ENCODE measurements at places on chromosomes 4 and X.

DNA sequence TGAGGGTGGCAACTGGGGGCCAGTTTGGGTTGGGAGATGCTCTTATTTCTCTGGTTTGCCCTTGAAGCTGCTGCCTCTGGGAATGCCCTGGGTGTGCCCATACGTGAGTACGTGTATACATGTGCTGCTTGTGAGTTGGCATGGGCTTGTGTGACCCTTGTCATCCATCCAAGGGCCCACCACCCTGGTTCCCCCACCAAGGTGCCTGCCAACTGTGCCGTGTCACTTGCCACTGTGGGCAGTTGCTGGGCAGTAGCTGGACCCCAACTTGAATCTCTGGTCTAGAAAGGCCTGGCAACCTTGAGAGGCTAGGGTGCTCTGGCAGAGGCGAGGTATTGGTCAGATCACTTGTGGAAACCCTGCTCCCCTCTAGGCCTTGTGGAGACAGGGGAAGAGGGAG, 2.4 kb upstream of the HMGB3 start:
- DNase-seq, result no peak

DNA sequence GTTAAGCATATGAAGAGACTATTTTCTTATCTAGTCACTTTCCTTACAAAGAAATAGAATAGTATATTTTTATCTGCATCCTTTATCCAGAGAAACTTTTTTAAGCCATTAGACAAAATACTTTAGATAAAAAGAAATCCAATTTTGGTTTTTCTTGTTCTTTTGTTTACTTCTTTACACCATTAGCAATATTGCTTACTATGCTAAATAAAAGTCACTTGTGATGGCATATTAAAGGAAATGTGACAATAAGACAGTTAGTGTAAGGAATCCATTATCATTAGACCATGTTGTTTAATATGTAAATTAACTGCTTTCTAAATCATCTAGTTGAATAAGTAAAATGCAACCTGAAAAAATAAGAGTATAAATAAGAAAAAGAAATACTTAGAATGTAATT, 2582.7 kb downstream of the ARAP2 start:
- DNase-seq, result no peak

DNA sequence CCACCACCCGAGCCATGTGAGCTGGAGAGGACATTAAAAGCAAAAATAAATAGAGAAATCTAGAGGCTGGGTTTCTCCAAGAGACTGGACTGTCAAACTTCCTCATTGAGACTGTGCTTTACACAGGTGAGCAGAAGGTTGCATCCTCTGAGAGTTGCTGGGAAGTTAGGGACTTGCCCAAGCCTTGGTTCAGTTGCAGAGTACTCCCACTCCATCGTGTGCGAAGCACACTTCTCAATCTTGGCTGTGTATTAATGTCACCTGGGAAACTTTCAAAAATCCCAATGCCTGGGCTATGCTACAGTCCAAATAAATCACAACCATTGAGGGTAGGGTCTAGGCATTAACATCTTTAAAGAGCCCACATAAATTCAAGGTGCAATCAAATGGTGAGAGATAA, 89.2 kb downstream of the ZNF330 start:
- no peak for DNase-seq

DNA sequence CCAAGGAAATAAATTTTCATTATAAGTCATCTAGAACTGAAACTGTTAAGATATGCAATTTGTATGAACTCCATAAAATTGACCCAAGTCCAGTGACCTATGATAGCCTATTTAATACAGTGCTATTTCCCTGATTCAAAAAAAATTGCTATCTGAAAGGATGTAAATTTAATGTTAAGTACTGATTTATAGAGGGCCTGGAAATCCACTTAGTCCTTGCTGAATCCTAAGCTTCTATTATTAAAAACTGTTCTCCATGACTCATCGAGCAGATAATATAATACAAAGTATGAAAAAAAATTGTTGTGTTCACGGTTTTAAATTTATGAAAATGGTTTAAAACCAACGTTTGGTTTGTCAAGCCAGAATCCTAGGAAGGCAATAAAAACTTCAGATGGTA, 704.8 kb upstream of the AADAT start:
- no peak for DNase-seq

DNA sequence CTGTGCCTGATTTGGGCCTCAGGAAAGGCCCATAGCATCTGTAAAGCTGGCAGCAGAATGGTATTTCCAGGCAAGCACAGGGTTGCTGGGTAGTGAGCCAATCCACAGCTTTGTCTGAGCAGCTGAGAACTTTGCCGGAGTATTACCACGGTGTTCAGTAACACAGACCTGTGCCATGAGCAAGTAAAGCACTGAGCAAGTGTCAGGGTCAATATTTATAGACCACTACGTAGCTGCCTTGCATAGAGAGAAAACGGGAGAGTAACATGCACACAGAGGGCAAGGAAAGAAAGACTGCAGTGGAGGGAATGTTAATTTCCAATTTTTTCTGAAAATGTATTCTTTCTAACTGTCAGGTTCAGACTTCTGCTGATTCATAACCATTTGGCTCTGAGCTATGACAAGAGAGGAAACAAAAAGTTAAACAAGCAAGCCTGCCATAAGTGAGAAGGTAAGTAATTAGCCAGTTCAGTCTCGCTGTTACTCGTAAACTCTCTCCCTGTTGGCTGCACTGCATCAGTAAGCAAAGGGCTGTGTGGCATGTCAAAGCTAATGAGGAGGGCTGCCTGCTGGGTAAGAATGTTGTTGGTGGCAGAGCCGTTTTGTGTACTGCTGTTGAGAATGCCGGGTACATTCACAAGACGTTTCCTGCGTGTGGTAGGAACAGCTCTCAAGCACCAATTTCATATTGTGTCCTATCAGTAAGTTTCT, 238.1 kb downstream of the BMPR1B start:
- peak; percentile 57 for DNase-seq

GRCh38 chr4:184408021-184408683, 66.2 kb downstream of the IRF2 start:
- no peak for DNase-seq

DNA sequence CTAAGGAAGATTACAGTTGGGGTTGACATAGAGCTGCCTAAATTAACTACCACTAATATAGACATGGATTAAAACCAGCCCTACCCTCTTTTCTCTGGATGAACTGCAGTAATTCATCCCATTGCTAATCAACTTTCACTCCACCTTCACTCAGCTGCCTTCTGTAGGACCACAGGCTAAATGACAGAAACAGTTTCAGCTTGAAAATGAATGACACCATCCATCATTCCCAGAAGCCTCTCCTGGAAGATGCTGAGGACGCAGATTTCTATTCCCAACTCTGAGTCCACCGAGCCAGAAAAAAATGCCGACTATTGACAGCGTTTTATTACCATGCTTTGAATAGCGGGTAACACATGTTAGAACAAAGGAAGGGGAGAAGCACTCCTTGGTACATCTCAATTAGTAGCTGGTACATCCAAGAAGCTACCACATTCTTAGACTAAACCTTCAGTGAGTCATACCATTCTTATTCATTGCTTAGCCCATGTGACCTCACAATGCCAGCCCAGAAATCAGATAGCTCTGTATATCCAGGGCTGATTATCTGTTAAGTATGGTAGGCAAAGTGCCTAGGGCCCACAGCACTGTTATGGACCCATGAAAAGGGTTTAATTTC, 25.3 kb downstream of the DCX start:
- no peak for DNase-seq

GRCh38 chr4:180164799-180165198, 2078.4 kb upstream of the TENM3 start:
- DNase-seq, result peak; percentile 6

DNA sequence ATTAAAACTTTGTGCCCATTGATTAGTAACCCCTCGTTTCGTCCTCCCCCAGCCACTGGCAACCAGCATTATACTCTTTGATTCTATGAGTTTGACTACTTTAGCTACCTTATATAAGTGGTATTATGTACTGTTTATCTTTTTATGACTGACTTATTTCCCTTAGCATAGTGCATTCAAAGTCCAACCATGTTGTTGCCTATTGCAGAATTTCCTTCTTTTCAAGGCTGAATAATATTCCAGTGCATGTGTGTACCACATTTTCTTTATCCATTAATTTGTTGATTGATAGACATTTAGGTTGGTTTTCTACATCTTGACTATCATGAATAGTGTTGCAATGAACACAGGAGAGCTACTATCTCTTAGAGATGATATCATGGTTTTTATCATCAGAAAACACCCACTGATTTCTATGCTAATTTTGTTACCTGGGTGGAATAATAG, 3.2 kb downstream of the ALB start:
- DNase-seq, result no peak

DNA sequence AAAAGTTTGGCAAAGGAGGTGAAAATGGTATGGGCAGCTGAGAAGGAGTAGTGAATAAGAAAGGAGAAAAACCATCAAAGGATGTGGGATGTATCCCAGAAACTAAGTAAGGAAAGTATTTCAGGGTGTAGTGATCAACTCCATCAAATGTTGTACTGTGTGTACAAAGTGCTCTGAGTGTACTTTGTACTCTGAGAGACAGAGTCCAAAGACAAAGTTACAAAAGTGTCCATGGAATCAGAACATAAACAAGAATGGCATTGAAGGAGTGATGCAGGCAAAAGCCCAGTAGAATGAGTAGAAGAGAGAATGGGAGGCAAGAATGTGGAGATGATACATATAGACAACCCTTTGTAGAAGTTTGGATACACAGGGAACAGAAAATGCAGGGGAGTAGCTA, 12.3 kb upstream of the PGRMC1 start:
- DNase-seq, result no peak

- DNase-seq, result no peak
These were observed 572.0 kb downstream of the ADGRL3 start for GRCh38 chr4:61772126-61772525.
